ENCODE measurements at places on chromosomes 2 and 18.

DNA sequence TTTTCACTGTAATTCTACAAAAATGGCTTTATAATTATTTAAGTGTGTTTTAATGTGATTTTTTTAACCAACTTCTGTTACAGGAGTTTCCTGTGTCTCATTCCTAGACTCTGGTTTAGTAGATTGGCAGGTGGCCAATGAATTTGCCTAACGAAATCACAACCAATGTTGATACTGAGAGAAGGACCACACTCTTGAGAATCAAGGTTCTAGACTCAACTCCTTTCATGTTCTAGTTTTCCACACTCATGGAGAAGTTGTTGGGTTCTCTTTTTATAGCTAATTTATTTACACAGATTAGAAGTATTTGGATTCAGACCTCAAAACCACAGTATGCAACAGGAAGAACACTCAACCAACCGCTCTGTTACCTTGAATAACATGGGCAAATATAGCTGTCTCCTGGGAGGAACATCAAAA lies 22.6 kb upstream of the USP34 start:
- no peak for DNase-seq

- no peak for DNase-seq
Measured at GRCh38 chr2:196464311-196464710, 175.2 kb upstream of the CCDC150 start.

- no peak for DNase-seq
Measured at GRCh38 chr18:26711756-26712155, 153.8 kb downstream of the AQP4 start.

- DNase-seq: no peak
Measured at GRCh38 chr2:216426938-216427337, 14.7 kb downstream of the SMARCAL1 start.

DNA sequence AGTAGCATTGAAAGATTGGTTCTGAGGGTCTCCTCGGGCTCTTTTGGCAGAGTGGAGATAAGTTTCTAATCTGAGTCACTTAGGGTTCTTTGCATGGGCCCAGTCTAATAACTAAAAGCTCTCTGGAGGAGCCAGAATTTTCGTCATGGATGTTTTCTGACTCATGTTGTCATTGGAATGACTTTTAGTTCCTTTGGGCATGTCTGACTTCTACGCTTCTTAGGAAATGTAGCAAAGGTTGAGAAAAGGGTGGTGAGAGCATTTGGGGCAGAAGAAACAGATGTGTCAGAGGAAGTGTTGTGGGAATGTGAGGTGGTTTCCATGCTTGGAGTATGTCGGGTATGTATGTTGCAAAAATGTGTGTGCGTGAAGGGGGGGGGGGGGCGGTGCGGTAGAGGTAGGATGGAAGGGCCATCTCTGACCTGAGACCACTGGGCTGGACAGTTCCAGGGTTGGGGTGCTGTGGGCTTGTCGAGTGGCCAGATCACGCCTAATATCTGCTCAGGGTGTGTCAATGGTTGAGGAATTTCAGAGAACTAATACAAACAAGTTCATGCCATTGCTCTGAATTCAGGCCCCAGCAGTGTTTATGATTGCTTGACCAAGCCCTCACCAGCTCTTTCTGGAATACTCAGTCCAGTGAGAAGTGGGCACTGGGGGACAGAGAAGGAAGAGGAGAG lies 26.9 kb downstream of the KLHL29 start:
- DNase-seq: no peak

GRCh38 chr2:72325592-72326422 lies 178.1 kb upstream of the CYP26B1 start:
- peak; percentile 51 for DNase-seq

DNA sequence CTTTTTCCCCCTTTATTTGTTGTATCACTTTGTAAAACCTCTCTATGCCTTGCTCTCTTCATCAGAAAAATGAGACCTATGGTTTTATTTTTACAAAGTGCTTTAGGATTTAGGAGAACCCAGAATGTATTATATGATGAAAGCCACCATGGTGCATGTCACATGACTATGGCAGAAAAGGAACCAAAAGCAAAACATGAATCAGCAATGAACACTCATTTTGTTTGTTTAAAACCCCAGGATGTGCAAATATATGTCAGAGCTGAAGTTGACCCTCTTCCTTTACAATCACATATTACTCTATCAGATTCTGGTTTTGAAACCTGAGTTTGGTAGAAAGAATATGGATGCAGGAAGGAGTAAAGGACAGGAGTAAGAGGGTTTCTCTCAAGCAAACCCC lies 70.0 kb downstream of the FIGN start:
- no peak for DNase-seq

DNA sequence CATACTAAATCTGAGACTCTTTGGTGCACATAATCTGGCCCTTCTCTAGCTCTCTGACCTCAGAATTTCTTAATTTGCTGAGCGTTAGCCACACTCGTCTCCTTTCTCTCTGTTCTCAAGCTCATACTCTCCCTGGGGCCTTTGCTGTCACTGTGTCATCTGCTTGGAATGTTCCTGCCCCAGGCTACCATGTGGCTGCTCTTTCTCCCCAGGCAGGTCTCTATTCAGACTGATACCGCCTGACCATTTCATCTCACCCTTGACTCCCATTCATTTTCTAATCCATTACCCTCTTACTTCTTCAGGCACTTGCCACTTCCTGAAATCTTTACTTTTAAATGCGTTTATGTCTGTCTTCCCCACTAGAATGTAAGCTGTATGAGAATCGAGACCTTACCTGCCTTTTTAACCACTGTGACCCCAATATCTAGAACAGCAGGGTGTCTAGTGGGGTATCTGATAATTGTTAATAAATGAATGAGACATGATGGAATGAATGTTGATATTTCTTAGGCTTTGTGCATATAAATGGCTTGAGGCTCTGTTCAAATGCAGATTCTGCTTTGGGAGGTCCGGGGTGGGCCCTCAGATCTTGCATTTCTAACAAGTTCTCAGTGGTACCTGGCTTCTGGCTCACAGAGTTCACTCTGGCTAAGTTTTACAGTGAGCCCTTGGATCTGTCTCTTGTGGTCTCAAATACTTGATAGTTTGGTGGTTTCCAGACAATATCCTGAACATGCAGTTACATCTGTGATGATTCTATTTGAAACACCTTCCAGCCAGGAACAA lies 89.9 kb upstream of the EPC2 start:
- peak; percentile 95 for DNase-seq

- DNase-seq: no peak
Measured at GRCh38 chr2:229282758-229283546, 11.9 kb upstream of the PID1 start.

GRCh38 chr2:110900191-110900590 lies 167.8 kb downstream of the ACOXL start:
- no peak for DNase-seq

DNA sequence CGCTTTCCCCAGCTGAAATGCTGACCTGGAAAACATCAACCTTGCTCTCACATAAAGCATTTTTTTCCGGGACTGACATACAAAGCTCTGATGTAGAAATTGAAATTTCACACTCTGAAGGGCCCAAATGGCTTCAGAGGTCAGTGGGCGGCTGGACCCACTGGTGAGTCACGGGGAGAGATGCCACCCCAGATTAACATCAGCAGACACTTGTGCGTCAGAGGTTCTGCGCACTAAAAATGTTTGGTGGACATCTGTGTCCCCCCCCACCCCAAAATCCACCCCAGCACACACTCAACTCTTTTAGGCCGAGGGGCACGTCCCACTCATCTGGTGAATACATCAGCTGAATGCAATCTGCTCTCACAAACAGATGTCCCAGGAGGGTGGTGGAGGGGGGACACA lies 208.9 kb downstream of the ASB1 start:
- DNase-seq: no peak

DNA sequence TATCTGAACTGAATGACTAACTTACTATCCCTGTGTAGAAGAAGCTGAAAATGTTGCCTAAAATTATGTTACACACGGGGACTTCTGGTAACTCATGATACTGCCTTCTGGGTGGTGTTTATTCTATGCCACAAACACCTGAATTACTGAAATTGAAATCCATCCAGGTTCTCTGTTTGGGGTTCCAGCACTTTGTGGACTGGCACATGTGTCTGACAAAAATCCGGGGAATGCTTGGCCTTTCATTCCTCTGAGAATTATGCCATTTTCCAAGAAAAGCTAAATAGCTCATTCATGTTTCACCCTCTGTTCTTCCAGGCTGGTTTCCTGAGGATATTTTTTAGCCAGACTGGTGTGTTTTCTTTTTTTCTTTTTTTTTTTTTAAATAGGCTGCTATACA lies 59.5 kb upstream of the POU3F3 start:
- no peak for DNase-seq

GRCh38 chr2:74504591-74504990 lies 2.9 kb downstream of the PCGF1 start:
- no peak for DNase-seq

- no peak for DNase-seq
Measured at GRCh38 chr2:13156916-13157315, 440.2 kb downstream of the TRIB2 start.

- no peak for DNase-seq
Measured at GRCh38 chr2:174805803-174806202, 41.5 kb upstream of the CHRNA1 start.

- DNase-seq: no peak
Measured at GRCh38 chr2:126634273-126634861, 21.6 kb upstream of the GYPC start.

DNA sequence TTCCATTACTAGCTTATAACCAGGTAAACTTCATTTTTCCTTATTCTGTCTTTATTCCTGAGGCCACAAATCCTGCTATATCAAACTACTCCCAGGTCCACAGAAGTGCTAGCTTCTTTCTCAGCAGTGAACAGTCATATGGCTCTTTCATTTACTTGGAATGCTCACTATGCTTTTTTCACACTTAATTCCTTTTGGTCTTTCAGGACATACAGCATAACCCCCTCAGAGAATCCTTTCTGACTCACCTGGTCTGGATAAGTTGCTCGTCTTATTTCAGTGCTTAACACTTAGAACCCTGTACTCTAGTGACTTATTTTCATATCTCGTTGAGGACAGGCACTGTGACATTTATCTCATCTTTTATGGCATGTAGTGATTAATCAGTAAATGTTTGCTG lies 325.0 kb upstream of the UBE2E3 start:
- DNase-seq: no peak

DNA sequence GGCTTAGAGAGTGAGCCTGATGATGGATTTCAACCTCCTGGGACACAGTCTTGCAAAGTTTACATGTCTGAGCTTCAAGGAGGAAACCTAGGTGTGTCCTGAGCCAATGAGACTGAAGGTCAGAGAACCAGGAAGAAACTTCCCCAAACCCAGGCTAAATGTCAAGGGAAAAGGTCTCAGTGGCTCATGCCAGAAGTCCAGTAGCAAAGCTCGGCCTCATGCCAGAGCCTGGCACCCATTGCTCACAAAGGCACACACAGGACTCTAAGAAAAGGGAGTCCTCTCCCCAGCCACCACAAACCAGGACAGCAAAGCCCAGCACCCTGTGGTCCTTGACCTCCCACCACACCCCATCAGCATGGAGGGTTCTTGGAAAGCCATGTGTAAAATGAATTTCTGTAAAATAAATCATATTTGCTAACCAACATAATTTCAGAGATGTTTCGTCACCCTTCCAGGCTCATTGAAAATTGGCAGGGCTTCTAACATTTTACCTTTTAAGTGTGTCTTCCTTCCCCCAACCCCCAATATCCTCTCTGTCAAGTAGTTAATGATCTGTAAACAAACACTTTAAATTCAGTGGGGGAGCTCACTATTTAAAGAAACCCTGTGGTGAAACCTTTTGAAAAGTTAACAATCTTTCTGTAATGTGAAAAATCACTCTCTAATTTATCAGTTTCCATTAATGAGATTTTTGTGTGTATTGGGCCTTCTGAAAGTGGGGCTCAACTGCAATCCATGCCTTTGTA lies 77.1 kb downstream of the BCL11A start:
- no peak for DNase-seq

- DNase-seq: no peak
Measured at GRCh38 chr18:3340015-3340681, 78.2 kb downstream of the MYL12B start.

GRCh38 chr2:131417886-131418285 lies 53.9 kb upstream of the RAB6D start:
- no peak for DNase-seq

DNA sequence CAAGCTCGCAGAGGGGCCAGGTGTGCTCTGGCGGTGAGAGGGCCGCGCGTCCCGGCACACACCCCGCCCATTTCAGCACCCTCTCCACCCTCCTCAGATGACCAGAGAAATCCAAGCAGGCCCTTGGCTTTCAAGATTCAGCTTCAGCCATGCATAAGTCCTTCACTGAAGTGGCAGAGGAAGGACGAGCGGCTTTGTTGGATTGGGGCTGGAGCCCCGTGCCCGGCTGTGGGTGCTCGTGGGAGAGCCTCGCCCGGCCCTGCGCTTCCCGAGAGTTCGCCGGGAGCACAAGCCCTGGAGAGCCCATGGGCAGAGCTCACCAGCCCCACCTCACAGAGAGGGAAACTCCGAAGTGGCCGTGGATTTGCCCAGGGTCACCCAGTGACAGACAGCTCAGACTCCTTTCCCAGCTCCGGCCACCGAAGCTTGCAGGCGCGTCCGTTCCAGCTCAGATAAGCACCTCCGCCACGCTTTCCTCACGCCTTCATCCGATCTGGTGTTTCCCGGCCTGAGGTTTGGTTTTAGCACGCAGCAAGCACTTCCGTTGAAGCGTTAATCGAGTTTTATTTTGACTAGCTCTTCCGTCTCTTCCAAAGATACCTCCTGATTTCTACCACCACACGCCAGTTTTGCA lies 45.6 kb upstream of the MTCL1 start:
- DNase-seq: no peak

DNA sequence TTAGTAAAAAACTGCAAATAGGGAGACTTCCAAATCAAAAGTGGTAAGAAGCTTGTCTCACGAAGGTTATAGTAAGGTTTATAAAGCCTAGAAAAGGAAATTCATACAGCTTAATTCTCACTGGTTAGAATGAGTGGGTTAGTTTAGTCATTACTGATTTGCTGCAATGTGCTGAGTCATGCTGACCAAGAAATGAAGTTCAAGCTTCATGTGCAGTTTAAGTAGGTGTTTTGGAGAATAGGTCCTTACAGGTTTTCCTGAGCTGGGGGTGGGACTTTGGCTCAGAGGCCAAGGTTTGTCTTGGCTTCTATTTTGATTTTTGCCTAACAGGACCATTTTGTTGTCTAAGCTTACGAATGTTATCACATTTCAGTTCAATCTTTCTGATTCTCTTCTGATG lies 15.1 kb downstream of the CLIP4 start:
- DNase-seq: peak; percentile 14

- DNase-seq: no peak
Measured at GRCh38 chr2:226077031-226077430, 677.5 kb downstream of the NYAP2 start.

DNA sequence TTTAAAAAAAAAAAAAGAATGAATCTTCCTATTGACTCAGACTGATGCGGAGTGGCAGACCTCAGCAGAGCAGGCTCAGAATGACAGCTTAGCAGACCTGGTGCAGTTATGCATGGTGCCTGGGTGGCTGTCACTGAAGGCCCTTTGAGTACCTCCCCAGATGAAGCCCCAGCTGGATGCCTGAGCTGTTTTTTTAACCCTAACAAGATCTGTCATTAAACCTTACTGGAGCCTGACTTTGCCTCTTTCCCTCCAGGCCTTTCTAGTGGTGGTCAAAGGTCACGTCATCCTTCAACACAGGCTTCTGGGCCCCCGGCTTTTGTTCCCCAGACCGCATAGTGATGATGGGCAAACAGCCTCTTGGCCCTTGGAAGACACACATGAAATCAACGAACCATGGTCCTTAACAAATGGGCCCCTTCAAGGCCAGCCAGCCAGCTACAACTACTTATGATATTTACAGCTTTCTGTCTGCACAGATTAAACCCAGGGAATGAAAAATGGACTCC lies 138.3 kb upstream of the CYP1B1 start:
- peak; percentile 88 for DNase-seq

Data from ELF-1 (cell line).